NCI-H1092 (cell line): ENCODE measurements at places on chromosomes 13 and 19.

DNA sequence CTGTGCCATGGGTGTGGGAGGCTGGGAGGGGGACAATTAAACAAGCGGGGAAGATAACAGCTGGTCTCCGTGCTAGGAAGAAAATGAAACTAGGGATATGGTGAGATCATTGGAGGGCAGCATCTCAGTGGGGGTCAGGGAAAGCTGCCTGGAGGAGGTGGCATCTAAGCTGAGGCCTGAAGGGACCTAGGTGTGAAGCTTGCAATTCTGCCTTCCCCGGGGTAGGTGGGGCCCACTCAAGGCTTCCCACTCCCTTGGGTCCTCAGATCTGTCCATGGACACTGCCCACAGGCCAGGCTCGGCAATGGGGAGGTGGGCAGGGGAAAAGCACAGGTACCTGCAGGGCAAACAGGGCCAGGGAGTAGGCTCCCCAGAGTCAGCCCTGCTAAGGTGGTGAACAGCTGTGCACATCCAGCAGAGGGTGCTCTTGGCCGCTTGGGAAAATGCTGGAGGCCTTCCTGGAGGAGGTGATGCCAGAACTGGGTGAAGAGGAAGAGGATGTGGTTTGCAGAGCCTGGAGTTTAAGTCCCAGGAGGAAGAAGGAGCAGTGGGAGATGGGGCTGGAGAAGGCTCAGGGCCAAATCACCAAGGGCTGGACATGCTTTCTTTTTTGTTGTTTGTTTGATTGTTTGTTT, 25.7 kb upstream of the CCNE1 start:
- DNase-seq, result no peak

- DNase-seq, result no peak
Measured at GRCh38 chr19:3687774-3688706, 12.2 kb downstream of the PIP5K1C start.

DNA sequence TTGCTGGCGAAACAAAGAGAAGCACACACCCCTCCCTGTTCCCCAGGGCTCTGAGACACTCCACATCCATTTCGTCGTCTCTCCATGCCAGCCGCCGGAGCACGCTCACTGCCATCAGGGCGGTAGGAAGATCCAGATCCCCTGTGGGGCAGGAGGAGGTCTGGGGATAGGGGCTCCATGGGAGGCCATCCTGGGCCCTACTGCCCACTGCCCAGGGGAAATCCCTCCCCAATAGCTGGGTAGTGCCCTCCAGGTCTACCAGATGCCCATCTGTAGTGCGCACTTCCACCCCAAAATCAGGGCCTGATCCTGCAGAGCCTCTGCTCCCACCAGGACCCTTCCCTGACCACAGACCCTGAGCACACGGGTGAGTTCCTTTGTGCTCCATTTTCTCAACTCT, 80.3 kb downstream of the EFNB2 start:
- DNase-seq, result no peak

GRCh38 chr13:100611678-100612492, 23.3 kb upstream of the GGACT start:
- DNase-seq, result no peak

- no peak for DNase-seq
Measured at GRCh38 chr13:45180713-45181601, 19.9 kb downstream of the KCTD4 start.

- no peak for DNase-seq
Measured at GRCh38 chr19:14901675-14902260, 15.8 kb upstream of the OR7A17 start.

- no peak for DNase-seq
Measured at GRCh38 chr13:37201081-37201480, 95.6 kb upstream of the CSNK1A1L start.

DNA sequence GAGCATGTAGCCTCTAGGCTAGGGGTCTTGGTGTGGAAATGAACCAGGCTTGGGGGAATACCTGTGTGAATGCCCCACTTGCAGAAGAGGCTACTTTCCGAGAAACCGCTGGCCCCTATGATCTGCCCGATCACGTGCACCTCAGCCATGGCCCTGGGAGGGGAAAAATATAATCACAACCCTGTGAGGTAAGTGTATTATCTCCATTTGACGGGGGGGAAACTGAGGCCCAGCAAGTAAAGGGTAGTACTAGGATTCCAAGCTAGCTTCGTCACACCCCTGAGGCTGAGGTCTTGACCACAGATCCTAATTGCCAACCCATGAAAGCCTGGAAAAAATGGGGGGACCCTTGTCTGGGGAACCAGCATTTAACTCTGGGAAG, 587 bp downstream of the B9D2 start:
- DNase-seq, result no peak

- DNase-seq, result no peak
Measured at GRCh38 chr13:80668452-80668851, 327.5 kb upstream of the SPRY2 start.

GRCh38 chr19:32363632-32364031, 18.2 kb downstream of the ZNF507 start:
- DNase-seq, result no peak

DNA sequence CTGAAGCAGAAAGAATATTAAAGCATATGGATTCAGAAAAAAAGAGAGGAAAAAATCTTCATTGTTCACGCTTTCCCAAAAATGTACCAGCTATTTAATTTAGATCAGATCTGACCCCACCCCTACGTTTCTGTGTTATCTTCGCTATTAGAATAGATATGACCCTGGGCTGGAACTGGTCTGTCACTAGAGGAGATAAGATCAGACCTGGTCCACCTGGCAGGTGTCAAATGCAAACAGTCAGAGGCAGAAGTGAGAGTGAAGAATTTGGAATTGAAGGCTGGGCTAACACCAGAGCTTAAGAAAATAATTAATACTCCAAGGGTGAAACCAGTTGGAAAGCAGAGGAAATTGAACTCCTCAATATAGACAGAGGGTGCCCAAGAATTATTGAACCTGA, 30.0 kb upstream of the MBNL2 start:
- no peak for DNase-seq

DNA sequence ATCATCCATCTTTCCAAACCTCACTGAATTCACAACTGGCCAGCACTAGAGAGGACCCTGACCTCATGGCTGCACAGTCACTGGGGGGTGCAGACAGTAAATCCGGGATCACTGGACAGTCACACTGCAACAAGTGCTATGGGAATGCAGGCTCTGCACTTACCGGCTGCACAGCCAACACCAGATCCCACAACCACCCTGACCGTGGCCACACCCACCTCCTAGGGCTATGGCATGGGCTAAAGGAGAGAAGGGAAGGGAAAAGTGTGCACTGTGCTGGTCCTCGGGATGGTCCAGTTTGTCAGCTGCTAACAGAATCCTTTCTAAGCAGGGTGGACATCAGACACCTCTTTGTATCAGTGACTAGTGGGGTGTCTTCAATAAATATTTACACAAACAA, 118.2 kb downstream of the MIPEP start:
- DNase-seq, result no peak

- DNase-seq, result no peak
Measured at GRCh38 chr19:50252111-50252886, 48.9 kb downstream of the MYH14 start.

DNA sequence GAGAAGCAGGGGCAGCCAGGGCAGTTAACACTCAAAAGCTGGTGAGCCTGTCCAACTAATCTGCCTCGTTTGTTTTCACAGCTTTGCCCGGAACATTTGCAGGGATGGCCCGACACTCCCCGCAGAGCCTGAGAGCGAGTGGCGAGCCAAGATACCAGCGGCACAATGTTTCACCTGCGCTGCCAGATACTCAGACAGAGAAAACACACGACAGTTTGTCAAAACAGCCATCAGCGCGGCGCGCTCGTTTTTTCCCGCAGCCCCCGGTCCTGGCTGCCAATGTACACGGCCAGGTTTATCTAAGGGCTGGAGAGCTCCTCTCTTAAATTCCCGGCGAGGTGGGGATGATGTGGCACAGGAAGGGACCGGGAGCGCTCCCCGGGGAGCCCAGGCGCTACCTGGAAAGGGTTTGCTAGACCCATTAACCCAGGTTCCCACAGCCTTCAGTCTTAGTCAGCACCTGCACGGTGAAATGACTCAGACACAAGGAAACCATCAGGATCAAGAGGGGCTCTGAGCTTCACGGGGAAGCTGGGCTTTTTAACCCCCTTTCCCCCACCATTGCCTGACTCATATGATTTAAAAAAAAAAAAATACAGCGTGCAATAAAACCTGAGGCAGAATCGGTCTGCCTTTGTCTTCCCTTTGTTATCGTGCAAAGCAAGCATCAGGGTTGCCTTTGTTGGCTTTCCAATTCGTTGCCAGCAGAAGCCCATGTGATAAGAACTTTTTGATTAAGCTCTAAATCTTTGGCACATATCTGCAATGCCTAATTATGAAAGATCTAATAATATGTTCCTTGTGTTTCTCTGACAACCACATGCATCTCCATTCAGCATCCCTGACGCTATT, 186.2 kb downstream of the EFNB2 start:
- peak; percentile 97 for DNase-seq

GRCh38 chr13:60431108-60431700, 34.2 kb downstream of the TDRD3 start:
- peak; percentile 43 for DNase-seq

DNA sequence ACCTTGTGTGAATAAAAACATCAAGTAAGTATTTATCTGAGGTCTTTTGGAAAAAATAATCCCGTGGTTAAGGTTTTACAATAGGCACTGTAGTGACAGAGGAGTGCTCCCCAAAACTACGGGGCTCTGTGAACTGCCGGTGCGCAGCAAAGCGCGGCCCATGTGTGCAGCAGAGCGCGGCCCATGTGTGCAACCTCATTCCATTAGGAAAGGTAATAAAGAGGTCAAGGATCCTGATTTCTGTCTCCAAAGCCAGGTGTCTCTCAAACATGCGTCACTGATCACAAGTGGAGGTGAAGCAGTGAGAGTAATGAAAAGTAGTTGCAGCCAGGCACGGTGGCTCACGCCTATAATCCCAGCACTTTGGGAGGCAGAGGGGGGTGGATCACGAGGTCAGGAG, 58.7 kb downstream of the MRPL57 start:
- DNase-seq, result no peak

DNA sequence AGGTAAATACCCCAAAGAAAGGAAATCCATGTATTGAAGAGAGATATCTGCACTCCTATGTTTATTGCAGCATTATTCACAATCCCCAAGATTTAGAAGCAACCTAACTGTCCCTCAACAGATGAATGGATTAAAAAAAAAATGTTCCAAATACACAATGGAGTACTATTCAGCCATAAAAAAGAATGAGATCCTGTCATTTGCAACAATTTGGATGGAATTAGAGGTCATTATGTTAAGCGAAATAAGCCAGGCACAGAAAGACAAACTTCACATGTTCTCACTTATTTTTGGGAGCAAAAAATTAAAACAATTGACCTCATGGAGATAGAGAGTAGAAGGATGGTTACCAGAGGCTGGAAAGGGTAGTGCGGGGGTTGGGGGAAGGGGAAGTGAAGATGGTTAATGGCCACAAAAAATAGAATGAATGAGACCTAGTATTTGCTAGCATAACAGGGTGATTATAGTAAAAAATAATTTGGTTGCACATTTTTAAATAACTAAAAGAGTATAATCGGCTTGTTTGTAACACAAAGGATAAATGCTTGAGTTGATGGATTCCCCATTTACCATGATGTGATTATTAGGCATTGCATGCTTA, 9.7 kb upstream of the ZNF709 start:
- DNase-seq, result no peak

GRCh38 chr13:98957731-98958442, 20.0 kb downstream of the DOCK9 start:
- no peak for DNase-seq

- DNase-seq, result no peak
Measured at GRCh38 chr19:4064149-4064495, 2.6 kb downstream of the ZBTB7A start.

DNA sequence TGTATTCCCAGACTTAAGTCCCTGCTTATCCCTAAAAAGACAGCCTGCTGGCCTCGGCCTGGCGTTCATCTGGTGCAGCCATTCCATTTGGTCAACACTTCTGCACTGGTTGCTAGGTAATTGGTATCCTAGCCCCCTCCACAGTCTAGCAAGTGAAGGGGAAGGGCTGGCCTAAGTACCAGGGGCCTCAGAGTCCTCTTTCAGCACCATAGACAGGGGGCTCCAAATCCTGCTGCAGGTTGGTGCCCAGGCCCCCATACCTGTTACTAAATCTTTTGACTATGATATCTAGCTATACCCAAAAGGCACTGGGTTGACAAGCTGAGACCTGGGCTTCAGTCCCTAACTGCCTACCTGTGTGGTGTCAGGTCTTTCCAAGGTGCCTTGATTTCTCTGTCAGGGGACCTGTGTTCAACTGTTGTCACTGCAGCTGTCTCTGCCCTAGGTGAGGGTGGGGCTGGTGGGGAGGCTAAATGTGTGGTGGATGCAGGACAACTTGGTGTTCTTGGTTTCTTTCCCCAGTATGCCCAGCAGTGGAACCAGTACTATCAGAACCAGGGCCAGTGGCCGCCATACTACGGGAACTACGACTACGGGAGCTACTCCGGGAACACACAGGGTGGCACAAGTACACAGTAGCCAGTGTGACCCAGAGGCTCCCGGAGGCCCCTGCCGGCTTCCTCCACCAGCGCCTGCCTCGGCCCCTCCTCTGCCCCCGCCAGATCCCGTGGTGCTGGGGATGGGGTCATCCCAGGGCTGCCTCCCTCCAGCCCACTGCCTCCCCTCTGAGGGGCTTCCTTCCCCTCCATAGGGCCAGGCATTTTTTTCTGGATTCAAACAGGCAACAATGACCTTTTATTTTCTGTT, 3.8 kb upstream of the CCDC97 start:
- no peak for DNase-seq

DNA sequence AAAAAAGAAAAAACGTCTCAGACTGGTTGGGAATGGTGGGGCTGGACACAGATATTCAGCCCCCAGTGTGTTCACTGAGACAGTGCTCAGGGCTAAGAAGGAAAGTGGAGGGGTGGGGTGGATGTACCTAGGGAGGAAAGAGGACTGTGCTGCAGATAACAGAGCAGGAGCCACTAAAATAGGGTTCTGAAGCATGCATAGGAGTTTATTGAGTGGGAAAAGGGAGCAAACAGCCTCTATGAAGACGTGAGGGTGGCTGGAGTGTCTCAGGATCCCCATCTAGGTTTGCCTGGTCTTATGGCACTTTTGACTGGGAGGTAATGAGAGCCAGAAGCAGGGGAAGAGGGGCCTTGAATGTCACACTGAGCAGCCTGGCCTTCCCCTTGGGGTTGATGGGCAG, 3.4 kb downstream of the MEGF8 start:
- DNase-seq, result no peak

GRCh38 chr13:74070513-74070912, 63.7 kb downstream of the KLF12 start:
- no peak for DNase-seq

- DNase-seq, result no peak
Measured at GRCh38 chr13:50357586-50358118, 342.4 kb downstream of the KCNRG start.

- no peak for DNase-seq
Measured at GRCh38 chr13:51348069-51348967, 8.8 kb downstream of the SERPINE3 start.
